ENCODE measurements at places on chromosomes 12 and 14. TPM values are rescaled to one million over a fixed set of nuclear protein-coding genes. Genes with fewer than 3 reads are reported as not detected.

BDKRB2 gene
- total RNA-seq, result 85.5 TPM

CCND2 gene
- total RNA-seq, result 19.3 TPM

TGFB3 gene
- total RNA-seq, result 15.8 TPM

FIGNL2 gene
- total RNA-seq, result 0.22 TPM

TRHDE gene
- total RNA-seq, result 6.3 TPM

PRPF40B gene
- 11.2 TPM for total RNA-seq

SSTR1 gene
- 11.0 TPM for total RNA-seq

CCDC175 gene
- not detected for total RNA-seq

BCL7A gene
- total RNA-seq, result 5.0 TPM

LRFN5 gene
- 3.6 TPM for total RNA-seq

GPATCH2L gene
- 81.7 TPM for total RNA-seq

CARMIL3 gene
- total RNA-seq, result under 0.01 TPM

RAPGEF3 gene
- total RNA-seq, result 2.0 TPM

POC1B gene
- 10.3 TPM for total RNA-seq

TMTC2 gene
- 1.1 TPM for total RNA-seq
